ENCODE measurements at places on chromosomes 6 and 20.

DNA sequence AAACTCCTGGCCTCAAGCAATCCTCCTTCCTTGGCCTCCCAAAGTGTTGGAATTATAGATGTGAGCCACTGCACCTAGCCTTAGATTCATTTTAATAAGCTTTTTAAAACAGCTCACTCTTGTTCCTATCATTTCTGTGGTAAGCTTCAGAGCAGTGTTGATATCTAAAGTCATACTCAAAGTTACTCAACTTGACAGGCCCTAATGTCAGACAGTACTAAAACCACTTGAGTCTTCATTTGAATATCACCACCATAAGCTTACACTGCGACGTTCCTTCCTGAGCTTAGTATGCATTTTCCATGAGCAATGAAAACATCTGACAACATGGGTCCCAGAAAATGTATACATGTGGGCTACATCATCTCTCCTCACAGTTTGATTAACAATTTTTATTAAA, 6.0 kb downstream of the FUCA2 start:
- DNase-seq = no peak

DNA sequence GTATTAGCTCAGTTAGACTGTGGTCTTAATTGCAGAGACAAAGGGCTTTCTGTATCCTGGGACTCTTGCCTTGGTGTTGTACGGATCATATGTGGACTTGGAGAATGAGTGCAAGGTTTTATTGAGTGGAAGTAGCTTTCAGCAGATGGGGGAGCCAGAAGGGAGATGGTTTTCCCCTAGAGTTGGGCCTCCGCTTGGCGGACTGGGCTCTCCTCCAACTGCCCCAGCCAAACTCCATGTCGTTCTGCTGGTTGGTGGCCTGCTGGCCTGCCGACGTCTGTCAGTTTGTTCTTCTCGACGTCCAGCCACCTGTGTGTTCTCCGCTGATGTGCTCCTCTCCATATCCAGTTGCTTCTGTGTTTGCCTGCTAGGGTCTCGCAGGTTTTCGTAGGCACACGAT, 189.5 kb upstream of the FLRT3 start:
- no peak for DNase-seq

GRCh38 chr20:59783641-59784010, 149.8 kb downstream of the SYCP2 start:
- no peak for DNase-seq

- peak; percentile 62 for DNase-seq
Measured at GRCh38 chr6:142474531-142475289, 172.9 kb downstream of the ADGRG6 start.

DNA sequence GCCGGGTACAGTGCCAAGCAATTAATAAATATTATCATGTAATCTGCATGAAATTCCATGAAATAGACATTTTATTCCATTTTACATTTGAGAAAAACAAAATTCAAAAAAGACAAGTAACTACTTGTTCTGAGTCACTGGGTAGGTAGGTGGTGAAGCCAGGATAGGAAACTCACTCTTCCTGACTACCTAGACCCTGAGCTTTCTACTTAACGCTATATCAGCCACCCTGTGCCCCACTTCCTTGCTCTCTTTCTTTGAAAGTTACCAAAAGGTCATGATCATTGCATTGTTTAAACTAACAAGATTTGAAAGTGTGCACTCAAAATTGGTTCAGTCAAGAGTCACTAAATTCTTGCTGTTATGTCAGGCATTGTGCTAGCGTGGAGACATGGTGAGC, 235.7 kb downstream of the CD83 start:
- DNase-seq = no peak

DNA sequence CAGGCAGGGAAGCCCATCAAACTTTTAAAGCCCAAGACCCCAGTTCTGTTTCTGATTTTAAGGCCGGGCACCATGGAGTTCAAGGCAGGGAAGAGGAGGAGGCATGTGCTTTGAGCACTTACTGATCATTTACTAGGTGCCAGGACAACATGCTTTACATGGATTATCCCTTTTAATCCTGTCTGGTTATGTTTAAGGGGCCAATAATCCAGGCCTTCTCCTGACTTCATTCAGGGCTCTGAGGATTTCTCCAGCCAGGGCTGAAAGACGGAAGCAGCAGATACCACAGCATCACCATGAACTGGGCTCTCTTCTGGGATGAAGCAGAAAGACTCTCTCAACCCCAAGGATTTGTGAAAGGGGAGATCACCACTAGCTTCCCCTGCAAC, 4.1 kb downstream of the CCND3 start:
- DNase-seq = no peak

DNA sequence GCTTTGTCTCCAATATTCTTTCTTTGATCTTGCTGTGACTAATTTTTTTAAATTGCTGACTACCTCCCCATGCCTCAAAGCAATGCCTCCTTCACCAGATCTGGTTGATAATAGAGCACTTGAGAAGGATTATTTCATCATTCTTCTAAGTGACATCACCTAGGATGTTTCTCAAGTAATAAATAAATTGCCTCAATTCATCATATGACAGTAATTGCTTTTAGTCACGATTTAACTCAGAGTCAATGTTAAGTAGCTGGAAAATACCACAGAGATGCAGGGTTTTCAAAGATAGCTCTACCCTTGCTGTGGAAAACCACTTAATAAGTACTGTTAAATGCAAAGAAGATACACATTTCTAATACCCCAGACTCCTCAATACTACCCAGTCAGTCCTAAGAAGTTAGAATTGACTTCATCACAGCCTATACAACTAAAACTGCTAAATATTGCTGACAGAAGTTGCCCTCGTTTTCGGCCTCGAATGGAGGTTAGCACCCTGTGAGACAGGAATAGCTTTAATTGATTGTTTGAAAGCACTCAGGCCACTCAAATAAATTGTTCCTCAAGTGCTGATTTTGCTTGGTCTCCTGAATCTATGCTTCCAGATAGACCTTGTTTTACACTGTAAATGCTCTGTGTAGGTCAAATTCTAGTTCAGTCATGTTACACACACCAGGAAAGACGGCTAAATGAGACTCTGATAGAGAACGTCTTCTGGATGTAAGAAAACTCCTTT, 640.6 kb upstream of the CHD6 start:
- no peak for DNase-seq

DNA sequence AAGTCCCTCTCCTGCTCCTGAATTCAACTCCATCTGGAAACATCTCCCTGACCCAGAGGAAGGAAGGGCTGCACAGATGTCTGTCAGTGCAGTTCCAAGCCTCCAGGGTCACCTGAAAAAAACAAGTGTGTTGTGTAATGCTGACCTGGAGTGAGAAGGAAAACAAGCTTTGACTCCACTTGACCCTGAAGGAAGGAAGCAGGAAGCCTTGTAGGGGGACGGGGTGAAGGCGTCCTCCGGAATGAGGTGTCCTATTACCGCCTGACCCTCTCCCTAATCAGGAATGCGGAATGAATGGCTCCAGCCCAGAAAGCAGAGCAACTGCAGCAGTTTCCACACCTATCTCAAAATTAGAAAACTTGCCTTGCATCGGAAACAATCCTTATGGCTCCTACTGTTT, 13.9 kb upstream of the ADGRF5 start:
- DNase-seq = no peak

- no peak for DNase-seq
Measured at GRCh38 chr20:63330084-63330760, 30.9 kb downstream of the CHRNA4 start.

- peak; percentile 49 for DNase-seq
Measured at GRCh38 chr6:89689732-89690131, 51.2 kb upstream of the LYRM2 start.

GRCh38 chr6:112307707-112308106, 39.4 kb upstream of the RFPL4B start:
- DNase-seq = peak; percentile 61

GRCh38 chr6:4362326-4362725, 227.0 kb upstream of the ECI2 start:
- peak; percentile 93 for DNase-seq

DNA sequence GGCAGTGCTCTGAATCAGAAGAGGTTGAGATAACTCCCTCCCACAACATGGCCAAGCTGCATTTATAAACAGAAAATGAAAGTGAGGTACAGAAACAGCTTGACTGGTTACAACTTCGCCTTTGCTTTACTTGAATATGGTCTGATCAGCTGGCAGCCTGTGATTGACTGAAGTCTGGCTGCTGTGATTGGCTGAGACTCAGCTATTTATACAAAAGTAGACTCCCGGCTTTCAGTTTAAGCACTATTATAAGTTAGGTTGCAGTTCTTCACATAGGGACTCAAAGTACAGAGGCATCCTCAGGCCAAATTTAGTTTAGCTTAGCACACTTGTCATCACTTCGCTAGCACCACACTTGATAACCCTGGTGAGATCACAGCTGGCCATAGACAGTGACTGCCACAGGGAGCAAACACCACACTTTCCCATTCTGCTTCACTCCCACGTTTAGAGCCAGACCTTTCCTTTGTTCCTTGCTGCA, 362.6 kb downstream of the EPM2A start:
- DNase-seq = no peak

- DNase-seq = no peak
Measured at GRCh38 chr6:96152114-96152708, 136.4 kb downstream of the FUT9 start.

DNA sequence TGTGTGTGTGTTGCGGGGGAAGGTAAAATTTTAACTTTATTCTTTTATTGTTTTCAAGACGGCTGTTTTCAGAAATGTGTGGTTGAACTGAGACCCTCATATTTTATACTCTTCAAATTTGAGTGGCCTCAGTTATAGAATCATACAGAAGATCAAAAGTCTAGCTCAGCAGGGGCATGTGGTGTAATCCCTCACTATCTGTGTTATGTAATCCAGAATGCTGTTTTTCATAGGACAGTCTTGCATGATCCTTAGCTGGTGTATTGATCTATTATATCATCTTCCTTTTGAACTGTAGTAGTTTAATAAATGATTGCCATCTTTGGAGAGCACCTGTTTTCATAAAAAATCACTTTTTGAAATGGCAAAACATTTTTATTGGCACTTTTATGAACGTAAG, 1.4 kb downstream of the PLCB4 start:
- no peak for DNase-seq

GRCh38 chr20:19403549-19403948, 191.1 kb downstream of the SLC24A3 start:
- DNase-seq = no peak

- DNase-seq = no peak
Measured at GRCh38 chr20:50491926-50492634, 18.1 kb upstream of the PTPN1 start.

GRCh38 chr20:8969146-8969583, 99.7 kb upstream of the PLCB4 start:
- DNase-seq = no peak

- no peak for DNase-seq
Measured at GRCh38 chr6:109056661-109057060, 38.0 kb downstream of the SESN1 start.

DNA sequence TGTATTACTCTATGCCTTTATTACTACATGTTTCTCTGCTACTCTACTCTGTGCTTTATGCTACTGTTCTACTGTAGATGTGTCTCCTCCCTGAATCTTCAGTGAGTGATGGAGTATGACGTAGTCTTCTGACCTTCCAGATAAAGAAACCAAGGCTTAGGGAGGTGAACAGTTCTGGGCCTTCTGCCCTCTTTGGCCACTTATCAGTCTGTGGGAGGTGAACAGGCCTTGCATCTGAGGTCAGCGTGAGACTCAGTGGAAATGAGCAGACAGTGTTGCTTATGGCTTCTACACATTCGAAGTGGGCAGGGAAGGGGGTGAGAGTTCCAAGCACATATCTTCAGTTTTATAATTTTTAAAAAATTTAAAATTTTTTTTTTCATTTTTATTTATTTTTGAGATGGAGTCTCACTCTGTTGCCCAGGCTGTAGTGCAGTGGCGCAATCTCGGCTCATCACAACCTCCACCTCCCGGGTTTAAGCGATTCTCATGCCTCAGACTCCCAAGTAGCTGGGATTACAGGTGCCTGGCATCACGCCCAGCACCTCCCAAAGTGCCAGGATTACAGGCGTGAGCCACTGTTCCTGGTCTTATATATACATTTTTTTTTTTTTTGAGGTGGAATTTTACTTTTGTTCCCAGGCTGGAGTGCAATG, 24.2 kb downstream of the MYBL2 start:
- DNase-seq = no peak

DNA sequence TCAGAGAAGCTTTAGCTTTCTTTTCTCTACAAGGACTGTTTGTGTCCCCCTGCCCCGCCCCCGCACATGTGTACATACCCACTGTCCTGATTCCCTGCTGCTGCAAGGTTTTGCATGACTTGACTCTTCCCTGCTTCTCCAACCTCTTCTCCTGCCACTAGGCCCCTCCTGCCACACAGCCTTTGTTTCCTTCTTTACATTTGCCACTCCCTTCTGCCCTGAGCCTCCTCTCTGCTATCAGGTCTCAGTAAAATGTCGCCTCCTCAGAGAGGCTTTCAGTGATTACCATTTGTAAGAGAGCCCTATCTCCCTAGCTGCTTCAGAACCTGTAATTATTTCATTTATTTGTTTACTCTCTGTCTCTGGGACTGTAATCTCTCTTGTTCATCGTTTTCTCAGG, 56.4 kb upstream of the VSTM2L start:
- no peak for DNase-seq

DNA sequence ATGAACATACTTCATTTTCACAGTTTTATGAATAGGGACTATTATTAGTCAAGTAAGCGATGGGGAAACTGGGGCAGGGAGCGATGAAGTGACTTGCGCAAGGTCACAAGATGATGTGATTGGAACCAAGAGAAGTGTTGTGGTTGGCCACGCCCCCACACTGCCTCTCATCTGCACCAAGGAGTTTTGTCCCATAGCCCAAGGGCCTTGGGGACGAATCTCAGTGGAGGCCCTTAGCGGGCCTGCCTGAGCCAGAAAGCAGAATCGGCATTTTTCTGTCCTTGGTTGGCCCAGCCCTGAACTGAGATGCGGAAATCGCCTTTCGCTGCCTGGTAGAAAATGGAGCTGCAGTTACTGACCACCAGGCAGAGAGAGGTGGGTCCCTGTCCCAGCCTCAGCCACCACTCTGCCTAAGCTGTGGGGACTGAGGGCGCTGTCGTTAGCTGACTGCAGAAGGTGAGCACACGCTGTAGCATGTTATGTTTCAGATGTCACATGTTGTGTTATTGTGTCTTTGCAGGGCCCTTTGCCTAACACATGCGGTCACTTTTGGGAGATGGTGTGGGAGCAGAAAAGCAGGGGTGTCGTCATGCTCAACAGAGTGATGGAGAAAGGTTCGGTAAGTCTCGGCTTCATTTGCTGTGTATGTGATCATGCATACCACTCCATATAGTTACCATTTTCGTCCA, 57.8 kb downstream of the PTPN1 start:
- DNase-seq = peak; percentile 82

Measured in suppressor macrophage (primary cell).